ENCODE measurements at places on chromosomes 13 and 19.

DNA sequence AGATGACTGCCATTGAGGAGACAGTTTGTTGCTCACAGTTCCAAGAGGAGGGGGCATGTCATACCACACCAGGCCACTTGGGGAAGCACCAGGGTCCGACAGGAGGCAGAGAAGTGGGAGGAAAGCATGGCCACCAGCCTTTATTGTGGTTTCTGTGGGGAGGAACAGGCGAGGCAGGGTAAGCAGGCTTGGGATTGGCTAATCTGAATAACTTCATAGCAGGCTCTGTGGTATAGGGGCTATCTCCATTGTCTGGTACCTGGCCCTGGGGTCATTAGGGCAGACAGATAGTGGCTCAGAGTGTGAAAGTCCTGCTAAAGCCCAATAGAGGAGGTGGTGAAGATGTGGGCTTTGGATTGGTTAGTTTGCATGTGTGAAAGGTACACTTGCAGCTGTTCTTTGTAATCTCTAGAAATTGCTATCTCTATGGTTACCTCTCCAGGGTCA, 35.5 kb downstream of the CBY2 start:
- DNase-seq = no peak

DNA sequence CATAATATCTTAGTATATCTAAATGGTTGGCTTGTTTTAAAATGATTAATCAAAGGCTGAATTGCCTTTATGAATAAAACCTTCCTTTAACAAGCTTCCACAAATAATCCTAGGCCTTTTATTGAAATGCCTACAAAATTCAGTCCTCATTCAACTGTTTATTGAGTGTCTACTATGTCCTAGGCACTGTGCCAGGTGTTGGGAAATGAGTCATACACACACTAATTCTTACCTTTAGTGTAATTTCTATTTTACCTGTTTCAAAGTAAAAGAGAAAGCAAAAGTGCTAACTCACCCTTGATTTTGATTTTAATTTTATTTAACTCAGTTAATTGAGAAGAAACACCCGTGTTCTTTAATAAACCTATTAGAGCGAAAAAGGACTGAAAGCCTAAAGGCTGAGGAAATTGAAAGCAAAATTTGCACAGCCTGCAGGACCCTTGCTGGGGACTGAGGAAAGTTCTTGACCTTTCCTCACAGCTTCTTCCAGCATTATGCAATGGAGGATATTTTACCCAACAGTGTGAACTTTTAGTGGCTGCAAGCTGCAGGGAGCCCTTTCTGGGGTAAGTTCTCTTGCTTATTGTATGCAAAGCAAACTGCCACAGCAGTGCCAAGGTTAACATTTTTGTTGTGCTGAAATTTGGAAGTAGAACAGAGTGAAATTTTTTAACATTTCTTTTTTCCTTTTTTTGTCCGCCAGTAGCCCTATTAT, 83.1 kb downstream of the B3GLCT start:
- no peak for DNase-seq

GRCh38 chr19:15108145-15108844, 1.1 kb downstream of the SYDE1 start:
- no peak for DNase-seq

- DNase-seq = no peak
These were observed 10.4 kb downstream of the IGFLR1 start for GRCh38 chr19:35731779-35732405.

DNA sequence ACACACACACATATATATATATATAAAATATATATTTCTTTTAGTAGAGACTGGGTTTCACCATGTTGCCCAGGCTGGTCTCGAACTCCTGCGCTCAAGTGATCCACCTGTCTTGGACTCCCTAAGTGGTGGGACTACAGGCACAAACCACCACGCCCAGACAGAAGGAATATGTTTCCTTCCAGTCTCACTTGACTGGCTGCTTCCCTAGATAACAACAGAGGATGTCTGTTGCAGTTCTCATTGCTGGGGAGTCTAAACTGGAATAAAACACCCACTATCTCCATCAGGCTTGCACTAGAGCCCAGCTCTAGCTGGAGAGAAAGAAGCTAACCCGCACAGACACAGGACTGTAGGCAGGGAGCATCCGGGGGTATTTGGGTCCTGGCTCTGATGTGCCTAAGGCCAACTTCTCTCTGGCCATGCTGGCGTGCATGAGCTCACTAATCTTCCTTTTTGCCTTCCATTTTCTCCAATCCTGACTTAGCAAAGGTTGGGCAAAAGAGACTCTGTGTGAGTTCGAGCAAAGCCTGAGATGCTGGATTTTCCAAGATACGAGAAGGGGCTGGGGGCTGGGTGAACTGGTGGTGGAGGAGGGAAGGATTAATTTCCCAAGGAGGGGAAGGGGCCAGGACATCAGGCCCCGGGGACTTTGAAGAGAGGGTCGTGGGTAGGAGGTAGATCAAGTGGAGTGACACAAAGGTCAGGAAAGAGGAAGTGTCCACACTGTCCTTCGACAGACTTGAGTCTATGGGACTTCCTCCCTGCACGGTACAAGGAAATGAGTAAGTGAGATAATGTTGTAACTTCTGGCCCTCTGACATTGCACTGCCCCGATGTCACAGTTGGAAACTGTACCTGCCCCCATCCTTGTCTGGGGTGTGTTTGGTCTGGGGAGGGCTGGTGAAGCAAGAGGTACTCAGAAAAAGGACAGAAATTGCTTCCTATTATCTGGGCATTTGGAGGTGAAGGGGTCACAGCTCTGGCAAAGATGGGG, 22.5 kb upstream of the ALOX5AP start:
- DNase-seq = no peak

DNA sequence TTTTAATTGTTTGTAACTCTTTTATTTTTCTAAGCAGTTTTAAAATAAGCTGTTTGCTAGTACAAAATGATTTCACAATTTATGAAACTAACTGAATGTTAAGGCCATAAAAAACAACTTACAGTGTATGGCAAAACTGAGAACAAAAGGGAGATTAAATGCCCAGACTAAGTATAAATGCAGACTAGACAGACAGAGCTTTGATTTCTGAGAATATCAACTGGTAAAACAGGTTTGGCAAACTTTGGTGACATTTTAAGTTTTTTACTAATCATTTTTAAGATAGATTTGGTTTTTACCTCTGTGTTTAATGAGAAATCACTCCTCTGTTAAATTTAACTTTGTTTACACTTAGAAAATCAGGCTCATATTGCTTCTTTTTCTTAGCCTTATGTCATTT, 127.5 kb upstream of the KLF5 start:
- no peak for DNase-seq

DNA sequence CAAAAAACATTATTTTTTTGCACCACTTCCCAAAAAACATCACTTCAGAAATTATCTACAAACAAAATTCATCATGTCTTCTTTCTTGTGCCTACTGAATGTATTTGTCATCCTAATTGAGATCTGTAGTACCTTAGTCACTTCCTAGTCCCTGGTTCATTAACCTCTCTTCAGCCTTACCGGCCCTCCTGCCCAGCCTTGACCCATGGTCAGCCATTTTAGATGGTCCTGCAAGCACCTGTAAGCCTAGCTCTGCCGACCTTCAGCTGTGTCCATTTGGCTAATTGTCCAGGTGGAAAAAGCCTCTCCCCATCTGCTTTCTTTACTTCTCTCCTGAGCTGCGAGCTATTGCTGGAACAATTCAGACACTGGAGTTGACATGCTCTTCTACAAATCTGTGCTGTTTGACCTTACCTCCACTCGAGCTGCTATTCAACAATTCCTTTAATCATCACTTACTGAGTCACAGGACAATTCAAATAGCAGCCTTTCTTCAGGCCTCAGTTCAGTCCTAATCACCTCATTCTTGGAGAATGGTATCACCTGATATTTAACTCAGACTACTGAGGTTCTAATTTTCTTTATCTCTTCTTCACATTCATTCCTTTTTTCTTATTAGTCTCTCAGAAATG, 882.5 kb downstream of the PCDH9 start:
- DNase-seq = no peak

DNA sequence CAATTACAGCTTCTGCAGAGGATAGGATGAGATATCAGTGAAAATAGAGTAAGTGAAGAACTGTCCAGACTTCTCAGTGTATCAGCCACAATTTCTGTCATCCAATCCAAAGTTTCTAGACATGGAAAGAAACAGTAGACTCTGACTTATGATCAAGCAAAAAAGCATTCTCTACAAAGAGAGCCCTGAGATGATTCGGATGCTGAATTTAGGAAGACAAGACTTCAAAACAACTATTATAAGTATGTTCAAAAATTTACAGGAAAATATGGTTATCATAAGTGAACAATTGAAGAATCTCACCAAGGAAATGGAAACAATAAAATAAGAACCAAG, 238.2 kb upstream of the IRS2 start:
- no peak for DNase-seq

DNA sequence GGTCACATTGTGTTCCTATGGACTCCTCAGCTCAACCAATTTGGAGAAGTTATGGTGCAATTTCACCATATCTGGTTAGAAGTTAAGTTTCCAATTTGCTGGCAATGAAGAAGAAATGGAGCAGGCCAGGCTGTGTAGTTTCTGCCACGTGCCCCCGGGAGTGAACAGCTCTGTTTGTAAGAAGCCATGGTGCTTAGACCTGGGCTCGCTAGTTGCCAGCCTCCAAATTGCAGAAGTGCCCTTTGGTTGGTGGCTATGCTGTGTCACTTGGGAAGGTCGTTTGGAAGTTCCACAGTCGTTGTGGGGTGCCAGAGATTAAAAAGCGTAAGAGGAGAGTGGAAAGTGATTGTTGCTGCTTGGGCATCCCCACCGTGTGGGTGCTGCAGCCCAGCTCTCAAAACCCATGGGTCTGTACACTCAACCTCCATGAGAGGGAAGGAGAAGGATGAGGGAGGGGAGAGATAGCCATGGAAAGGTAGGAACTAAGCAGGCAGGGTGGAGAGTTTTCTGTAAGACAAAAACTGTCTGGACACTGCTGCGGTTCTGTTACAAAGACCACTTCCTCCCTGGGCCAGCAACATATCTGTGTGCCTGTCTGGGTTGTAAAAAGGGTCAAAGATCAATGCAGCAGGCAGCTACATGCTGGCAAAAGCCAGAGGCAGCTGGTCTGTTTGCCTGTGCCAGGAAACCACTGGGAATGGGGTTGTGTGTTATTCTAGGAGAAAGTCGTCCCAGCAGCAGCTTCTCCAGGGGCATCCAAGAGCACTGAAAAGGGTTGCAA, 10.8 kb downstream of the ALOX5AP start:
- DNase-seq = no peak

GRCh38 chr19:29098863-29099481, 114.0 kb downstream of the UQCRFS1 start:
- no peak for DNase-seq

Measured in NCI-H2171 (cell line).